ENCODE measurements at places on chromosomes 7 and 10.

DNA sequence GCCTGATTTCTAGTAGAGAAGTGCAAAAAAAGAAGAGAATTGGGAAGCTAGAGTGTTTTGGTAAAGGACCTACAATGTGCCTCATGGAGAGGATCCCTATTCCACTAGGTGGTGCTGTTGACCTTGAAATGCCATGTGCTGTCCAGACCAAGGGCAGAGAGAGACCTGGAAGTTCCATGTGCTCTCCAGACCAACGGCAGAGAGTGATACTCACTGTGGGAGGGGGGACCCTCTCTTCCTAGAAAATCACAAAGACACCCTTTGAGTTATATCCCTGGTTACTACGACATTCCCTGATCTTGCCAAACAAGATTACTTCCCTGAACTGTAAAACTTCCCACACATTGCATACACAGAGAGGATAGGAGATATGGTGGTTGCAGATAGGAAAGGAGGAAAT is 212.7 kb upstream of the ZNF804B start:
- no peak for DNase-seq

GRCh38 chr7:31982962-31983361 is 87.2 kb downstream of the PDE1C start:
- DNase-seq = no peak

GRCh38 chr7:122886357-122887081 is at the start of gene CADPS2:
Gene CADPS2 (minus strand): TSS chr7:122886460. CDS start chr7:122886337, 123 bp downstream.
- DNase-seq = peak; percentile 83

- no peak for DNase-seq
These were observed 684.9 kb downstream of the SORCS1 start for GRCh38 chr10:106479636-106480035.

DNA sequence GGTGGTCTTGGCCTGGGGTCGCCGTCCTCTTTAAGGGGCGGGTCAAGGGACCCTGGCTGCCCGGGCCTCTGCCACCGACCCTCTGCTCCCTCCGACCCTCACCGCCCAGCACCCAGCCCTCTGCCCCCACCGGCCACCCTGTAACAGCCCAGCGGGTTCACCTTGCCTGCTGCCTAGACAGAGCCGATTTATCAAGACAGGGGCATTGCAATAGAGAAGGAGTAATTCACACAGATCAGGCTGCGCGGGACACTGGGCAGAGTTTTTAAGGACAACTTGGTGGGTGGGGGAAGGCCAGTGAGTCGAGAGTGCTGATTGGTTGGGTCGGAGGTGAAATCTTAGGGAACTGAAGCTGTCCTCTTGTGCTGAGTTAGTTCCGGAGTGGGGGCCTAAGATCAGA is 779 bp upstream of the ADCK2 start:
- no peak for DNase-seq

DNA sequence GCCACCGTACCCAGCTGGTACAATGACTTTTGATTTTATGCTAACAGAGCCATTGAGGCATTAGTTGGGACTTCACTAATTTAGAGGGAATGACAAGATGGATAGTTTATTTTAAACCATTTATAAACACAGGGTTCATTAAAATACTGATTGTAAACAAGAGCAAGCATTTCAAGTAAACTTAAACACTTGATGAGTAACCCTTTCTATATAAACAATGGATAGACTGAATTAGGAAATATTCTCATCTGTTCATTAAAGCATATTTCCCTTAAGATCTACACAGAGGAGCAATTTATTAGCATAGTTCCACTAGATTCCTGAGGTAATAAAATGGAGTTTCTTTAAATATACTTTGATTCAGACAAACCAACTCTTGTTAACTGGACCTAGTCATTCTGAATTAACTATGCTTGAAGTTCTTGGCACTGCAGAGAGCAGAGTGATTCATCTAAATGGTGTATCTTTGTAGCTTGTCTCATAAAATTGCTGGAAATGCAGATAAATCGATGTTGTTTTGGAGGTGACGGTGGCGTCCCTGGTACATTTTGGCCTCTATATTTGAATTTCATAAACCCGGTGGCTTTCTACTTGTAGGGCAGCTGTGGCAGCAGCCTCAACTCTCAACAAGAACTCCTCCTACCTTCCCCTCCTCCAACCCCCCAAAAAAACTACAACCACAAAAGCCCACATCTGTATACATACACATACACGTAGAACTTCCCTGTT is 15.4 kb upstream of the VDAC2 start:
- no peak for DNase-seq

- DNase-seq = no peak
These were observed 153.2 kb downstream of the BTAF1 start for GRCh38 chr10:92076722-92077121.

DNA sequence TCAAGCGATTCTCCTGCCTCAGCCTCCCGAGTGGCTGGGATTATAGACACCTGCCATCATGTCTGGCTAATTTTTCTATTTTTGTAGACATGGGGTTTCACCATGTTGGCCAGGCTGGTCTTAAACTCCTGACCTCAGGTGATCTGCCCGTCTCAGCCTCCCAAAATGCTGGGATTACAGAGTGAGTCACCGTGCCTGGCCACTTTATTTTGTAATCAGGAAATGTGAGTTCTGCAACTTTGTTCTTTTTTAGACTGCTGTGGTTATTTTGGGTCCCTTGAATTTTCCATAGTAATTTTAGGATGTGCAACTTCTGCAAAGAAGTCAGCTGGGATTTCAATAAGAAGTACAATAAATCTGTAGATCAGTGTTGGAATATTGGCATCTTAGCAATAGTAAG is 96.8 kb downstream of the CYTH3 start:
- no peak for DNase-seq

DNA sequence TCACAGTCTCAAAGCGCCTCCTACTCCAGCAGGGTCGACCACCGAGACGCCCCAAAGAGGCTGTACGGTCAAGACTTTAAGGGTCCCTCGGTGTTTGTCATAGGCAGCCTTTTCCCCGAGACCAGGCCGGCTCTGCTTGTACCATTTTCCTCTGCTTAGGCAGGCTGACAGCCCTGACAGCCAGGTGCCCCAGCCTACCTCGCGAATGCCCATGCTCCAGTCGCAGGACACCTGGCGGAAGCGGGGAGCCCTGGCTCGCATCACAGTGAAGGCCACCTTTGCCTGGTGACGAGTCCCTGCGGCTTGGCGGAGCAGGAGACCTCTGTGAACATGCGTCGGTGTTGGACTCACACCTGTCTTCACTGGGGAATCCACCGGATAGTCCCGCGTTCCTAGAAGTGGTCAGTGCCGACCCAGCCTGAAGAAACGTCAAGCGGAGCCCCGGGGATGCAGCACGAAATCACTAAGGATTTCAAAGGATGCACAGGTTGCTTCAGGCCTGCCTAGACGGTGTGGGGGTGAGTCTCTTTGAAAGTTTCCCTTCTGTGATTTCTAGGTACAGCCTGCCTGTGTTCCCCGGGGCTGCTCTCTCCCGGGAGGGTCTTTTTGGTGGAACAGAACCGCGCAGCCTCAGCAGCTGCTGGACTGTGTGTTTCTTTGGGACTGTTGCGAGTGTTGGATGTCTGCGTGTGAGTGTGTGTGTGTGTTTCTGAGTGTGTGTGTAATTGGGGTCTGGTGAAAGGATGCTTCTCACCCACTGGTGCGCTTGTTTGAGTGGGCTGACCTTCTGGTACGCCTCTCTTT is 30.5 kb upstream of the ZNF273 start:
- no peak for DNase-seq

GRCh38 chr7:27071622-27072390 is 24.0 kb downstream of the HOXA1 start:
- no peak for DNase-seq

DNA sequence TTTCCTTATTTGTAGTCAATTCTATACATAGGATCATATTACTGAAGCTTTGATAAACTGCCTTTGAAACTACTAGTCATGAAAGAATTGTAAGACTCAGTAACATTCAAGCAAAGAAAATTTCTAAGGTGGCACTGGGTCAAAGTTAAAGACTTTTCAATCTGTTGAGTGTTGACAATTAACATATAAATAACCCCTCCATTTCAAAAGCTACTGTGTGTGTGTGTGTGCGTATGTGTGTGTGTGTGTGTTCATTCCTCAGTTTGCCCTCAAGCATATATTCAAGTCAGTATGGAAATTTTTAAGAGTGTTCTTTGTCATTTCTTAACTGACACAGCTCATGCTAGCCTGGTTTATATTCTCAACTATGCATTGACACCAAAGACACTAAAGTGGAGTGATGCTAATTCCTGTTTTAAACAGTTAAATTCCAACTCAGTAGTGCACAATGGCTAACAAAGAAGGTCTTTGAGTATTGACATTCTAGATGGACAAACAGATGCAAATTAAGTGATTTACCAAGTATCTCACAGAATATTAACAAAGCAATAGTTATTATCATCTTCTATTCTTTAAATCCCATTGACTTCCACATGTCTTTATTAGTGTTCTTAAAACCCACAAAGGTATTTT is 314.8 kb upstream of the GRM3 start:
- DNase-seq = no peak

GRCh38 chr7:122412883-122413282 is 108.3 kb upstream of the FEZF1 start:
- DNase-seq = no peak

DNA sequence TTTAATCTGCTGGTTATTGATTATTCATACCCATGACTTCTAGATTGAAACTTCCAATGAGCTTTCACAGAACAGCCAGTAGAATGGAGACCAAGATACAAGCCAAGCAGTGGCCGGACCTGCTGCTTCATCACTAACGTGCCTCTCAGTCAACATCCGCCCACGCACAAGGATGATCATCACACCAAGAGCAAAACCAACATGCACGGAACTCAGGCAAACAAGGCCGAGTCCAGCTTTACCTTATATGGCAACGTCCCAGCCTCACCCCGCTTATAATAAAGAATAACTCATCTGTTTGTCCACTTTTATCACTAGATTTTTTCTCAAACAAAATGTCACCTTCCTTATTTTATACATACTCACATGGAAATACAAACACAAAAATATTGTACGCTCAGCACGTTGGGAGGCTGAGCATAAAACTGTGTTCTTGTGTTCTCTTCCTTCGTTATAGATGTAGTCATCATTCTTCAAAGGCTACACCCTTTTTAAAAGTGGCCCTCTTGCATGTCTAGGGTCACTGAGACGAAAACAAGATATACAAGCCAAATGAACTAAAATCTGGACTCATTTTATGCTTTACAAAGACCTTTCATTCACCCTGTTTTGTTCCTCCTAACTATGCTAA is 122.7 kb downstream of the SFMBT2 start:
- DNase-seq = no peak

DNA sequence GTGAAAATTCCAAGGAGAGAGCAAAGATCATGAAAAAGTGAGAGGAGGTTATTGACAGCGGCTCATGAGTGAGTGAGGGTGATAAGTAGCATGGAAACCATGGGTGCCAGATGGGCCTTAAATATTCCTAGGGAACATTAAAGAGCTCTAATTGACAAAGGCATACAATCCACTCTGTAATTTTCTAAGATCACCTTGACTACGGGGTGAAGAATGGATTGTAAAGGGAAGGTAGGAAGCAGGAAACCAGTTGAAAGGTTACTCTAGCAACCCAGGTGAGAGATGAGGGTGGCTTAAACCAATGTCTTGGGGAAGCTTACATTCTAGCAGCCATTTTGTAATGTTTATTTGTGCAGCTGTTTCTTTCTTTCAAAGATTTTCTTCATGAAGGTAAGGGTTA is 75.7 kb downstream of the RSU1 start:
- no peak for DNase-seq

- no peak for DNase-seq
These were observed 486.0 kb upstream of the GALNT17 start for GRCh38 chr7:70645876-70646351.

- DNase-seq = no peak
These were observed 32.4 kb upstream of the PWWP2B start for GRCh38 chr10:132364594-132364970.

GRCh38 chr7:98137826-98138151 is 31.1 kb downstream of the LMTK2 start:
- DNase-seq = no peak

DNA sequence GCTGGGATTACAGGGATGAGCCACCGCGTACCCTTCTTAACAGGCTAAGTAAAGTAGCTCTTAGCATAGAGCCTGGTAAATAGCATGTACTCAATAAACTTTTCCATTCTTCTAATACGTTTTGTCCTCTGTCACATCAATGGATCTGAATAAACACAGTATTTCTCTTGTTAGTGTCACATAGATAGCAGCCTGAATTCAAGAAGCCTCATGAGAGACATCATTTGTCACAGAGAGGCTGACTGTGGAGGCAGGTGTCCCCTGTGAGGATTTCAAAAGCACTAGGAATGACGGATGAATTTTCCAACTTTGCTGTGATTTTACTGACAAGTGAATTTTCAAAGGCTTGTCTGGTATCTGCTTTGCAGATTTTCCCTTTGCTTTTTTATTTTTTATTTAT is 82.6 kb upstream of the CDC14C start:
- DNase-seq = no peak

- DNase-seq = no peak
These were observed 238.7 kb upstream of the CELF2 start for GRCh38 chr10:10778959-10779358.

- DNase-seq = no peak
These were observed 280.4 kb upstream of the ZNF32 start for GRCh38 chr10:43929122-43929521.
